ENCODE measurements at places on chromosomes 7 and 10.

DNA sequence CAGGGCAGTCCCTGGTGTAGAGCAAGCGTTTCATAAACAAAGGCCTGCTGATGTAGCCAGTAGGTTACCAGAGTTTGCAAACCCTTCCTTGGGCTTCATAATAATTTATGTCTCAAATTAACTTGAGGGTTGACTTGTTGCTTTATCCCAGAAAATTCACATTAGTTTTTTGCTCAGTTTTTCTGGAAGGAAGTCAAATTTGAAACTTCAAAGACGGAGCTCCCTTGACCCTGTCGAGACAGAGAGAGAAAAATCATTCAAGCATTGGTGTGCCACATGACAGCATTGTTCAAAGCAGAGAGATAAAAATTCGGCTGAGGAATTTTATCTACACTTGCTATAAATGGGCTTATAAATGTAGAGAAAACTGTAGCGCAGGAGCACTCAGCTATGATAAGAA is 627.7 kb downstream of the TNS3 start:
- no peak for DNase-seq

DNA sequence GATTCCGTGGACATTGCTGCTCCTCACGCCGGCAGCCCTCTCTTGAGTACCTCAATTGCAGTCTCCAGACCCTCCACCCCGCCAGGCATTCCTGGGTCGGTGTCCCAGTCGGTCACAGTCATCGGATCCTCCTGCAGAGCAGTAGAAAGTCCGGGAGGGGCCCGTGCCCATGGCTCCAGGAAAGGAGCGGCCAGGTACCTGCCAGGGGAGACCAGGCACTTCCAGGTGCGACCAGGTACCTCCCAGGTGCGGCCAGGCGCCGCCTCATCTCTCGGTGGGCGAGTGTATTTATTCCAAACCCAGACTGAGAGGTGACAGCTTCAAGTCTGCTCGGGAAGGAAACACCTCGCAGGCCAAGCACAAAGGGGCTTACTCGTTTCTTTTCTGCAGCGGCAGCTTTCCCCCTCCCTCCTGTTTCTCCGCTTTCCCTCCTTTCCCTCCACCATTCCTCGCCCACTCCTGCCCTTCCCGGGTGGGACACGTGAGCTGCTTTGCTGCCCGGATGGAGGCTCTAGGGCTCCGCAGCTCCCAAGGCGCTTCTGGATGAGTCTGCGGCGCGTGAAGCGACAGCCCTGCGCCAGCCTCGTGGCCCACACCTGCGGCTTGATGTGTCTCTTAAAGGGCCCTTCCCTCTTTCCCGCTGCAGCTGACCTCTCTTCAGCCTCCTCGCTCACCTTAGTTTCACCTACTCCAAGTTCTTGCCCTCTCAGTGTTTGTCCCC is 39.4 kb upstream of the AGK start:
- DNase-seq: no peak

GRCh38 chr7:120725376-120726039 is 132.4 kb downstream of the TSPAN12 start:
- no peak for DNase-seq

DNA sequence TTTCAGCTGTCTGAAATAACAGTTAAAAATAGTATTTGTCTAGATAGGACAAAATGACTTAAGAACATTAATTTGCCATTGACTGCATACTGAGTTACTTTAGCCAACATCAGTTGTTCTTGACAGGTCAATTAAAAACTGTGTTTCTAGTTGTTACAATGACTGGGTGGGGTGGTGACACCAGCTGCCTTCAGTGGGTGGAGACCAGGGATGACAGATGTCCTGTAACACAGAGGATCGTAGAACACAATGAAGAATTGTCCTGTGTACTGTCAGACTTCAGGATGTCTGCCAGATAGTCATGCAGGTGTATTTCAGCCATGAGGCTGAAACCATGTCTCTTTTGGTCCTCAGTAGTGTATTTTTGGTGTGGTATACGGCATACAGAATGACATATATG is 24.4 kb downstream of the TRUB1 start:
- no peak for DNase-seq

DNA sequence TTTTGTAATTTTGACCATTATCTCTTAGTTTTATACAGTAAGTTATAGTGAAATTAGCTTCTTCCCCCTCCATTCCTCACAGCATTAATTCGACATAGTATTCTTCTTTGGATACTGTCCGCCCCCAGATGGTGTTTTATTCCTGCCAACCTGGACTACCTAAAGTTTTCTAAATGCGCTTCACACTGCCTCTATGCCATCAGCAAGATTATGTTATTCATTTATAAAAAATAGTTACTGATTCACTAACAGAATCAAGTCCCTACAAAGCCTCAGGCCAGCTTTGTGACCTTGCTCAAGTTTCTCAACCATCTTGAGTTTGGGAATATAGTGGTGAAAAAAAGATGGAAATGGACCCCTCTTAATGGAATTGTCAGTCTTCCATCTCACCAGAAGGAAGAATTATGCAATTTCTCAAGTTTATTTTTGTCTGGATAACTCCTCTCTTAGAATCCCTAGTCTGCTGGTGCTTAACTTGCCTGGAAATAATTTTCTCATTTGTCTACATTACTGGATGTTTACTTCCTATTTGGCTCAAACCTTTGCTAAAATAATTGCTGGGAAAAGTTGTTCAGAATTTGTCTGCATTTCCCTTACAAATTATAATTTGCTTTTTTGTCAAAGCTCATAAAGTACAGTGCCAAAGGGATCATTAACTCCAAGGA is 16.7 kb upstream of the FGL2 start:
- no peak for DNase-seq

GRCh38 chr7:105831824-105832535 is 44.4 kb downstream of the ATXN7L1 start:
- DNase-seq: no peak

- DNase-seq: no peak
These were observed 11.1 kb downstream of the MSRB2 start for GRCh38 chr10:23106331-23107072.

DNA sequence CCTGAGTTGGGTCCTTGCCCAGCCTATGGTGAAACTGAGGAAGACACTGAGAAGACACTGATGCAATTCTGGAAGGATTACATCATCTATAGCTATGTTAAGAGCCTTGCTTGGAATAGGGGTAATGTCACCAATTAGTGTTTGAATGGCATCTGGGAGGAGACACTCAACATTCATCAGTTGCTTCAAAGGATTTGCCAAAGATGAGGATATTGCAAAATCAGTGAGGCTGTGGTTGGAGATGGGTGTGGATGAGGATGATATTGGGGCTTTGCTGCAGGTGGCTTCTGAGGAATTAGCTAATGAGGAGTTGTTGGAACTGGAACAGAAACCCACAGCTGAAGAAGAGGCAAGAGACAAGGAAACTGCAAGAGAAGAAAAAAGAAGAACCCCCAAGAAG is 146.7 kb upstream of the SP4 start:
- no peak for DNase-seq

DNA sequence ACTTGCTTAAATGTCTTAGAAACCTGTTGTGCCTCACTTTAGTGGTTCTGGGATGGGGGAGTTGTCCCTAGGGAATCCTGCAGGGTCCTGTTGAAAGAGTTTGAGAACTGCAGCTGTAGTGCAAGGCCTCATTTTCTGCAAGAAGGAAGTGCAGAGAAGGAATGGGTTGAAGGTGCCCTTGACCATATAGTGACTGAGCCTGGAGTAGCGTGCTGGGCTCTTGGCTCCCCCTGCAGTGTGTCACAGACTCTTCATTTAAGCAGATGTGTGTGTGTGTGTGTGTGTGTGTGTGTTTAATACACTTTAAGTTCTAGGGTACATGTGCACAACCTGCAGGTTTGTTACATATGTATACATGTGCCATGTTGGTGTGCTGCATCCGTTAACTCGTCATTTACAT is 92.2 kb downstream of the GRK5 start:
- DNase-seq: no peak

DNA sequence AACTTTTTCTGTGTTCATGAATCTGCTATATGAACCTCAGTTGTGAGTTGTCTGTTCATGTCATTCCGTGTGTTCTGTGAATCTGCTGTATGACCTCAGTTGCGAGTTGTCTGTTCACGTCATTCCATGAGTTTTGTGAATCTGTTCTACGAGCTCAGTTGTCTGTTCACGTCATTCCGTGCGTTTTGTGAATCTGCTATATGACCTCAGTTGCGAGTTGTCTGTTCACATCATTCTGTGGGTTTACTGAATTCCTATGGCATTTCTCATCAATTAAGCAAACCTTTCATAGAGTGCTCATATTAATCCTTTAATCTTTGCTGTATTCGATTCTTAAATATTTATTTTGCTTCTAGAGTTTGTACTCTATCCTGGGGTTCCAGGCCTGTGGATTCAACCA is 150.6 kb downstream of the DIP2C start:
- DNase-seq: no peak

Data from neuronal stem cell (in vitro differentiated cells).